ENCODE measurements at places on chromosomes 5 and 9.

- DNase-seq = no peak
Measured at GRCh38 chr5:126509339-126509738, 85.7 kb downstream of the ALDH7A1 start.

- no peak for DNase-seq
Measured at GRCh38 chr5:10479154-10479721, 37.6 kb downstream of the ROPN1L start.

- DNase-seq = no peak
Measured at GRCh38 chr5:137236252-137236651, 262.9 kb downstream of the SPOCK1 start.

DNA sequence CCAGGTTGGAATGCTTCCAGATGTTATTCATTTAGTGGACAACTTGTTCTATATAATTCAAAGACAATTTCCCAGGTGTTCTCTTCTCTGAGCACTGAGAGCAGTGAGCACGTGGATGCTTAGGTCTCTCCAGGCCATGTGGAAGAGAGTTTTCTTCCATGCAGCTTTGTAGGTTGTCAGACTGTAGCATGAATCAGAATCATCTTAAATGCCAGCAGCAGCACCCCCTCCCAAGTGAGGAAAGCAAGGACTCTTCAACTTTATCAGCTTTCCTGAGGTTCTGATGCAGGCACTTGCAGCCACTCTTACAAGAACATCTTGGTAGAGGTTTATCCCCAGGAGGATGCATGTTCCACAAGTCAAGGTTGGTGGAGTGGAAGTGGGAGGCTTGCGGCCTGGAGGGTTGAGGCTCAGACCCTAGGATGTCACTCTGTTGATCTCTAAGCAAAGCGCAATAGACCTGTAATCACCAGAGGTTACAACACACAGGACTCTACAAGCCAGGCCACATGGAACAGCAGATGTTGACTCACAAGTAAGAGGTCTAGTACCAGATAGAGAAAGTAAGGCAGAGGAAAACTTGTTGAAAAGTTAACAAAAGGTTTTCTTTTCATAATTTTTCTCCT lies 47.7 kb downstream of the UGCG start:
- DNase-seq = no peak

DNA sequence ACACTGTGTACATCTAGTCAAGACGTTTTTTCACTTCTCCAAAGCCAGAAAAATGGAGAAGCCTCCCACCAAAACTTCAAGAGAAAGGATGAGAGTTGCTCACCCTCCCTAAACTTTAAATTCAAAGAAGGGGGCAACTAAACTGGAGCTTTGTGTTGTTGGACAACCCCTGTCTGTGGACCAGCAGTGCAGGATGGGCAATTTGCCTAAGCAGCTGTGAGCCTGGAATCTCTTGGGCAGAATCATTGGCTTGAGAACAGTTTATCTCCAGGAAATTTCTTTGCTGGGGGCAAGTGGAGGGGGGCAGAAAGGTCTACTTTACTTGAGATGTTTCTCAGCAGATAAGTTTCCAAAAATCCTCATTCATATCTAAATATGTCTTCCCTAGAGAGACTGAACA lies 151.8 kb downstream of the MUSK start:
- DNase-seq = no peak

DNA sequence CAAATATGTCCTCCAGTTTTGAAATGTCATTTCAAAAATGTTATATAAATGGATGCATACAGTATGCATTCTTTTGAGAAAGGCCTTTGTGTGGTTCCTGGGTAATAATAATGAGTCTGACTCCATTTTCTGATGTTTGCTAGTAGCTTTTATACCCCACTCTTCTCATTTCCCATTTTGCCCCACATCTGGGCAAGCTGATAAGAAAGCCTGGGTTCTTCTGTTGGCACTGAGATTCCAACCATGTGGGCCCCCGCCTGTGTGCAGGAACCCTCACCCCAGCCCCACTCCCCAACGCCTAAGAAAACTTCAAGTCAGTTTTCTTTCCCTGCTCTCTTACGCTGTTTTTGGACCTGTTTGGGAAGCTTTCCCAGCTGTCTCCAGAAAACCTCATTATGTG lies 89.4 kb downstream of the SNX18 start:
- no peak for DNase-seq

DNA sequence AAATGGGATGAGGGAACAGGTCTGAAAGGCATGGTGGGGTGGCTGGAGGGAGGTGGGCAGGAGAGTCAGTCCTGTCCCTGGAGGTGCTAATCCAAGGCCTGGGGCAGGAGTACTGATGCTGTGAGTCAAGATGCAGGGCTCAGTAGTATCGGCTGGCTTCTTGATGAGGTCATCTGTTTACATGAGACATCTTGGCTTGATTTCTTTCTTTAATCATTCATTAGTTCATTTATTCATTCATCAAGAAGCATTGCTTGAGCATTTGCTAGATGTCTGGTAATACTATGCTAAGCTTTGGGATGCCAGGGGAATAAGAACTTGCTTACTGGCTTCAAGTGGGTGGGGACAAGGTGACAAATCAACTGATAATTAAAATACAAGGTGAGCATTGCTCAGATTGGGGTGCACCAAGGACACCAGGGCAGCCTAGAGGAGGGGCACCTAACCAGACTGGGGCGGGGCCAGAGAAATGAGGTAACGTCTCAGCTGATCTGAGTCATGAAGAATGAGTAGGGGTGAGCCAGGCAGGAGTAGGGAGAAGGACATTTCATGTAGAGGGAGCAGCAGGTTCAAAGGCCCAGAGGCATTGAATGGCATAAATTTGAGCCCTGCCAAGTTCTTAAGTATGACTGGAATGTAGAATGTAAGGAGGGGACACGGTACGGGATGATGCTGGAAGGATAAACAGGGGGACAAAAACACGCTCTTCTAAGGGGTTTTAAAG lies 88.8 kb downstream of the EGFLAM start:
- DNase-seq = no peak

Measured in stimulated activated CD4-positive, alpha-beta T cell treated with anti-CD3 and anti-CD28 coated beads, Interleukin-4, amount 100 ng/mL, for 4 hours (primary cell).